GM23248 (cell line): ENCODE measurements at places on chromosomes 3 and 15. TPM values are rescaled to one million over a fixed set of nuclear protein-coding genes. Genes with fewer than 3 reads are reported as not detected.

CLDN16 gene
- 0.11 TPM in 1 of 2 replicates, not detected in the other for total RNA-seq

NXPE3 gene
- 5.4 and 14.0 TPM in 2 replicates for total RNA-seq

DNA sequence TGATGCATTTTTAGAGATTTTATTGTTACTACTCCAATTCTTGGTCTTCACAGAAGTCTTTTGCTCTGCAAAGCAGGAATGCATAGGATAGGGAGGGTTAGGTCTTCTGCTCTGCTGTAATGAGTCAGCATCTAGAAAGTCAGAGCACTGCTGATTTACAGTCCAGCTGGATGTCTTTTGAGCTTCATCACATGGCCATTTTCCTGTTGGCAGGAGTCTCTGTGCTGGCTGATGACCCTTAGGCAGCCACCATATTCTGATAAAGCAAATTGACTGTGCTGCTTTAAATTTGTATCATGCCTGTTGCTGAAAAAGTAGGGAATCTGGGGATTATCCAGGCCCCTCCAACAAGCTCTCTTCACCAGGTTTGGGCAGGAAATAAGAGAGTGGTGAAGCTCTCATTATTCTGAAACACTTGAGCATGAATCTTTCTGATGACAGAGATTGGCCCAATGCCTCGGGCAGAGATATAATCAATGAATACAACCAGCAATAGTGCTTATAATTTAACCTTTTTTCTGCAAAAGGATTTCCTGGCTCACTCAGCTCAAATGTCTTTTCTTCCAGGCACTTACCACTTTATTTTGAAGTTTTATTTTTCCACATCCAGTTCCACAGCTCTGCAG, 9.7 kb upstream of the CRBN start:
- no peak for DNase-seq

DNA sequence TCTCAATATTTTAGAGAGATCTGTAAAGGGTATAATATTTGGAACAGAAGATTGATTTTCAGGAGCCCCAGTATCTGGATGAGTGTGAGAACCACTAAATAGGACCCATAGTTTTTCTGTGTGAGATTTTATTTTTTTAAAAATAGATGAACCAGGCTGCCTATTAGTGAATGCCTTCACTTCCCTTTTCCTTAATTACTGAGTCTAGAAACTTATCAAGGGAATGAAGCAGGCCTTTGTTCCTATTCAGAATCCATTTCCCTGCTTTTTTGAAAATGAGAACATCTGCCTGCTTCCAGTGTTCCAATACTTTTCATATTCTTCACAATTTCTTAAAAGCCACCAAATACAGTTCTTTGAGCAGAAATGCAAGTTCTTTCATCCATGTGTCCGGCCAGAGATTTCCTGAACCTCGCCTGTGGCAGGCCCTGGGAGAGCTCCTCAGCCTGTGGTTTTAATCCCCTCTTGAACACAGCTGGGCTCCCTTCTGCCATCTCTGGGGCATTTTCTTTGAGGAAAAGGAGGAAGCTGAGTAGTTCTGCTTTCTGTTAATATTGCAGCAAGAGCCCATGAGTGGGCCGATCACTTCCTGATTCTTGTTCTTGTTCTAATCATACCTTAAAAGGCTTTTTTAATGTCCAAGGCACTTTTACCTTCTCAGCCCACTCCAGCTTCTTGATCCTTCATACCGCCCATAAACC, 4.7 kb downstream of the EHD4 start:
- DNase-seq, result peak; percentile 66

GRCh38 chr15:68220967-68221366, 8.6 kb downstream of the CLN6 start:
- no peak for DNase-seq

GRCh38 chr15:71780115-71780976, 30.0 kb upstream of the NR2E3 start:
- peak; percentile 76 for DNase-seq

DNA sequence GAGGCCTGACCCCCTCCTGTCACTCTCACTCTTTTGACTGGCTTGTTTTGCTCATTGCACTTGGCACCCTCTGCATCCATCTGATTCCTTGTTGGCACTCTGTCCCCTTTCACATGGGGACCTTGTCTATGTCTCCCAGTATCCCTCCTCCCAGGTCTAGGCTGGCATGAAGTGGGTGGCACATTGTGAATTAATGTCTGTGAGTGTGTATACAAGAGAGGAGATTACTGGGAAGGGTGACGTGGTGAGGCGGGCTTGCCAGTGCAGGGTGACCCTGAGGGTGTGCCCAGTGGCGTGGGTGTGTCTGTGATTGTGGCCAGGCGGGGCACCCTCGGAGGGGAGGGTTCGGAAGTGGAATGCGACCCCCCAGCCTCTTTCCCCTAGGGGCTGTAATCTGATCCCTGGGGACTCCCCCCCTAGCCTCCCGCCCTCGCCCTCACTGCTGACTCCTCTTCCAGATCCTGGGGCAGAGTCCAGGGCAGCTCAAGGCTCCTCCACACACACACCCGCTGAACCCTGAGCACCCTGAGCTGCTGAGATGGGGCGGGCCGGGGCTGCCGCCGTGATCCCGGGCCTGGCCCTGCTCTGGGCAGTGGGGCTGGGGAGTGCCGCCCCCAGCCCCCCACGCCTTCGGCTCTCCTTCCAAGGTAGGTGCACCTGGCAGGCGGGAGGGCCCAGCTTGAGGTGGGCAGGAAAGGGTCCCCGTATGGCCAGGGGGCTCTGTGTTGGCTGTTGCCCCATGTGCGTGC, at the start of gene SEMA3B:
Gene SEMA3B, plus strand, starts transcription at position 445 of the 749 bp plus-strand sequence. Its CDS starts 94 bp downstream, at position 539.
- peak; percentile 74 for DNase-seq

SERPINI2 gene
- total RNA-seq, result not detected in 2 replicates

DNA sequence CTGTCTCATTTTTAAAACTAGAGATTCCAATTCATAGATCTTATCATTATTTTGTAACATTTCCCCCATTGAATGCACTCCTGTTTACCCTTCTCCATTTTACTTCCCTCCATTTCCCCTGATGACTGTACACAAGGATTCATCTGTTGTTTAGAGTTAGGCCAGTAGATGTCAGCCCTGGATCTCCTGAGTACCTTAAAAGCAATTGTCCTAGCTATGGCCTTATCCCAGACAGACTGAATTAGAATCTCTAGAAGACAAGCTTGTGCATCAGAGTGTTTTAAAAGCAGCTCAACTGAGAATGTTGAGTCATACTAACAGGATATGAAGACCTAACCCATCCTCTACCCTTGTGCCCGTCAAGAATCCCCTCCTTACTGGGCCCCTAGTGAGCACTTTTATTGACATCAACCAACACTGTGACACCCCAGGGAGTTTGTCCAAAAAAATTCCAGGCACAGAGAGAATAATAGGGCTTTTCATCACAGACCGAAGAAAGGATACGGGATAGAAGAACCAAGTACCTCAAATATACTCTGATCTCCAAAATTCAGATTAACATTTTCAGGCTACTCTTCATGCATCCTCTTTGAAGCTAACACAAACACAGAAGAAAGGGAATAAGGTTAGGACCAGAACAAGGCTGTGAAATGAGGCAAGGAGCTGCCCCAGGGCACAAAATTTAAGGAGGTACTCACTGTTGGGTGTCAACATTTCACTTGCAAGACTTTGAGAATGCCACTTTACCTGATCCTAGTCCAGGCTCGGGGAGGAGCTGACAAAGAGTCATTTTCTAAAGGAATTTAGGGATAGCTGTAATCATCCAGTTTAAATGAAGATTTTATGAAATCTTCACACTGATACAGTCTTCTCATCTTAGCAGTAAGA, 17.1 kb downstream of the ZBED2 start:
- DNase-seq, result peak; percentile 86

DNA sequence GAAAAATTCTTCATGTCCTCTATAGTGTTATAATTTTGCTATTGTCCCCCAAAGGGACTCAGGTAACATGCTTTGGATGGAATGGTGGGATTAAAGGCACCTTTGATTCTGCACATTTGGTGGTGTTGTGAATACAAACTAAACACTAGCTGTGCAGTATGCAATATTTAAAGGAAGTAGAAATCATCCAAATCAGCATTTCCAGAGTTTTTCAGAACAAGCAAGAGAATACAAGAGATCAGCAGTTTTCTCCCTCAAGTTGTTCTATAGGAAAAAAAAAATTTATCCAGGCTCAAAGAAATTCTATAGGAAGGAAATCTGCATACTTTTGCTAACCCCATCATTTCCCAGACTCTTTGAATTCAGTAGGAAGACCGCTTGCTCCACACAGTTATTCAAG, 10.2 kb upstream of the ADIPOQ start:
- no peak for DNase-seq

GRCh38 chr3:53729618-53730017, 116.6 kb downstream of the CHDH start:
- peak; percentile 28 for DNase-seq

C2CD4A gene
- total RNA-seq, result not detected in 2 replicates

GRCh38 chr15:59174151-59174834, 32.4 kb upstream of the LDHAL6B start:
- DNase-seq, result peak; percentile 10

MOBP gene
- not detected in 2 replicates for total RNA-seq

GRCh38 chr3:194532591-194532990, 45.8 kb upstream of the ATP13A3 start:
- DNase-seq, result peak; percentile 13

DNA sequence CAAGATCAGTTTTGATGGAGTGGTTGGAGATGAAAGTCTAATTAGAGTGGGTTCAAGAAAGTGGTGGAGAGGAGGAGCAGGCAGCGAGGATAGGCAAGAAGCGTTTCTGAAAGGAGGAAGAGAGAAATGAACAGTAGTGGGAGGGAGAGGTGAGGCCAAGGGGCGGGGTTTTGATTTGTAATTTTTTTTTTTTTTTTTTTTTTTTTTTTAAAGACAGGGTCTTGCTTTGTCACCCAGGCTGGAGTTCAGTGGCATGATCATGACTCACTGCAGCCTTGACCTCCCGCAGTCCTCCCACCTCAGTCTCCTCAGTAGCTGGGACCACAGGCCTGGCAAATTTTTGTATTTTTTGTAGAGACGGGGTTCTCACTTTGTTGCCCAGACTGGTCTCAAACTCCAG, 36.6 kb downstream of the MRAS start:
- no peak for DNase-seq

SYNPR gene
- not detected in 2 replicates for total RNA-seq

DNA sequence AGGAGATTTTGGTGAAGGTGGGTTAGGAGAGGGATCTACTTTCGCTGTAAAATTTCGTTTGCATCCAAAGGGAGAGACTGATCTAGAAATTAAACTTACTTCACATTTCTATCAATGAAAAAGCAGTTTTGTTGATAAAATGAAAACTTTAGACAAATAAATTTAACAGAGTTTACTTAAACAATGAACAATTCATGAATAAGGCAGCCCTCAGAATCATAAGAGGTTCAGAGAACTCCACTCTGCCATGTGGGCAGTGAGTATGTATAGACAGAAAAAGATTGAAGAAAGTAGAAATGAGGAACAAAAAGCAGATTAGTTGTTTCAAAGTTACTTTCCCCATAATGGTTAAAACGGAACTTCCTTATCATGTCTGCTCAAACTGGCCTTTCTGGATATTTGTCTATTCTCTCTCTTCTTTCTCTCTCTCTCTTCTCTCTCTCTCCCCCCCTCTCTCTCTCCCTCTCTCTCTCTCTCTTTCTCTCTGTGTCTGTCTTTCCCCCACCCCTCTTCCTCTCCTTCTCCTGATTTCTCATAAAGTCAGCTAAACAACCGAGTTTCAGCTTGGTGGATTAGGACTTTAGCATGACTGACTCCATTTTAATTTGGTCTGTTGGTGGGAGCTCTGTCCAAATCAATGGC, 248.9 kb downstream of the TJP1 start:
- DNase-seq, result no peak

DUSP7 gene
- 12.4 and 17.7 TPM in 2 replicates for total RNA-seq
